ENCODE measurements at places on chromosomes 3 and 15. TPM values are rescaled to one million over a fixed set of nuclear protein-coding genes. Genes with fewer than 3 reads are reported as not detected.

DNA sequence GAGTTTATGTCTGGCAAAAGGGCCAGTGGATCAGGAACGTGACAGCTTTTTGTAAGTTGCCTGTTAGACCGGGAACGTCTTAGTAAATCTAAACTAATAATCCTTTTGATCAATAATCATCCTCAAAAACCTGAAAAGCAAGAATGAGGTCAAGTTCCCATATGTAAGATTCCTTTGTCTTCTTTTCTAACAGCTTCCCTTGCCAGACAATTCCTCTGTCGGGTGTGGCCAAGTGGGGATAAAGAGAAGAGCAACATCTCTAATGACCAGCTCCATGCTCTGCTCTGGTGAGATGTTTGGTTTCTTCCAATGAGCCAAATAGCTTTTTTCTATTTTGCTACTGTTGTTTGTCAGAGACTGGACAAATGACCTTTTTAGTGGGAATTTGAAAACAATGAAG, 19.8 kb downstream of the FANCD2OS start:
- DNase-seq: peak; percentile 14

DNA sequence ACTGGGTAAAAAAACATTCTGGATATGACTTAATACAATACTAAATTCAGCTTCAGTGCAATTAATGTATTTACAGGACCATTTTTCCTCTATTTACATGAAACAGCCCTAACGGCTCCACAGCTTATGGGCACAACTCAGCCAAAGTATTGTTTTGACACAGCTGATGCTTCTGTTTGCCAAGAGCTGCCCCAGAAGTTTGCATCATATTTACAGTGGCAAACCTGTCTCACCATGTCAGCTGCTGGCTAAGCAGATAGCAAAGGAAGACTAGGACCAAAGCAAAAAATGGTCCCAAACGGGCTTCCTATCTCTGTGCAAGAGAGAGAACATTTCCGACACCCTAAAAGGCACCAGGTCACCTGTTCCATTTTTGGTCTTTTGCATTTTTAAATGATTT, 94.5 kb downstream of the ADAMTS9 start:
- DNase-seq: no peak

KLHL40 gene
- polyA plus RNA-seq: not detected

DUOXA1 gene
- 0.23 TPM for polyA plus RNA-seq

ZNF148 gene
- 9.9 TPM for polyA plus RNA-seq

PLCH1 gene
- polyA plus RNA-seq: 2.1 TPM
